ENCODE measurements at places on chromosomes 16 and 17.

GRCh38 chr17:44875761-44876160, 23.5 kb downstream of the EFTUD2 start:
- DNase-seq: no peak

DNA sequence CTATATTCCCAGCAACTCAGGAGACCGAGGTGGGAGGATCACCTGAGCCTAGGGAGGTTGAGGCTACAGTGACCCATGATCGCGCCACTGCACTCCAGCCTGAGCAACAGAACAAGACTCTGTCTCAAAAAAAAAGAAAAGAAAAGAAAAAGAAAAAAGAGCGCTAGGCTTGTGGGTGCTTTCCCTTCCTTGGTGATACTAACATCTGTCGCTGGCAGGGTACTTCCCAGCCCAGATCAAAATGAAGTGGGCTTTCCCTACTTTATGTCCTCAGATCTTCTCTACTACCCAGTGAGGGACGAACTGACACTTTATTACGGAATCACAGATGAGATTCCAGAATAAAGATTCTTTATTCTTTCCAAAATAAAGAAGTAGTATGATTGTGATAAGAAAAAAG, 103.8 kb upstream of the NOL11 start:
- no peak for DNase-seq

DNA sequence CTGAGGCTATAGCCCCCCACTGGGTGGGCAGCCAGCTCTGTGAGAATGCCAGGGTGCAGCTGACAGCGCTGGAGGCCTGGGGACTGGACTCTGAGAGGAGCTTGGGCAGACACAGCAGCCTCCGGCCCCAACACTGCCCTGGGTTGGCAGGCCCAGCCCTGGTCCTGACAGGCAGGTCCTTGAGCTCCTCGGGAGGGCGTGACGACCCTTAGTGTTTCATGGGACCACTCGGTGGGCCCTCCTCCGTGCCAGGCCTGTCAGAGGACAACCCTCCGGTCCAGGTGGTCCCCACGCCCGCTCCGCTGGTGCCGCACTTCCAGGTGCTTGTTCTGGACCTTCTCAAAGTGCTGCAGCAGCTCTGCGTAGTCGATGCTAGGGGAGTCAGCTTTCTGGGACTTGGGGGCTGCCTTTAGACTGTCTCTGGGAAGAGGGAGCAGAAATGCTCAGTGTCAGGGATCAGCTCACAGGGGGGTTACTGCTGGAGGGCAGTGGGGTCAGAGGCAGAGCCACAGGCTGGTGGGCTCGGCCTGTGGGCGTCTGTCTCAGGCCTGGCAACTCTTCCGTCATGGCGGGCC, 1.9 kb upstream of the MTSS2 start:
- DNase-seq: no peak

GRCh38 chr17:55582897-55583296, 71.6 kb upstream of the SMIM36 start:
- no peak for DNase-seq

- no peak for DNase-seq
Measured at GRCh38 chr17:75750661-75751423, 14.2 kb downstream of the GALK1 start.

- DNase-seq: no peak
Measured at GRCh38 chr17:7174603-7175326, 4.4 kb downstream of the ASGR1 start.

GRCh38 chr17:7897773-7898172, 9.2 kb downstream of the CHD3 start:
- no peak for DNase-seq

DNA sequence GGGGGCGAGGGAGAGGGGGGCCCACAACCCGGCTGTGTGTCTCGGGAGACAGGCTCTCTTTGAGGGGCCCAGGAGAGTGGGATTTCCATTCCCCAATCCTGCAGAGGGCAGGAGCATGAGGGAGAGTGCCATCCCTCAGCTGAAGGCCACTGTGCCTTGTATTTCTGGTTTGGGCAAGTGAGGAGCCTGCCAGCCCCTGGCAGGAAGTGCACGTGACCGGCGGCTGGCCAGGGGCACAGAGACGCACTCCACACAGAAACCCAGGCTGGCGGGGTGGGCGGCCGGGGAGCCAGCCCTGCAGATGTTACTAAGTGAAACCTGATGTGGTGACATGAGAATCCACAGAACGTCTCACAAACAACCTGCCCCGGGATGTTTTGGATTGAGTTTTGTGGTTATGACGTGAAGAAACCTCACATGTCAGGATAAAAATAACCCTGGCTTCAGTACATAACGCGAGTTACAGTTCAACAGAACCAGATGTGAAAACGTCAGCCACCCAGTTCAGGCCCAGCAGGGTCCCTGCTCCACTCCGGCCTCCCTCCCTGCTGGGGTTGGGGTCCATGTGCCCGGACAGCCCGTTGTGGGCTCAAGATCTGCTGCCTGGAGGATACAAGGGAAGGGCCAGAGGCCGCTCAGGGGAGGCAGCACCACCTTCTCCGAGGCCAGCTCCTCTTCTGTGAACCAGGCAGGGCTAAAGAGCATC, 51.7 kb upstream of the MTSS2 start:
- peak; percentile 40 for DNase-seq

DNA sequence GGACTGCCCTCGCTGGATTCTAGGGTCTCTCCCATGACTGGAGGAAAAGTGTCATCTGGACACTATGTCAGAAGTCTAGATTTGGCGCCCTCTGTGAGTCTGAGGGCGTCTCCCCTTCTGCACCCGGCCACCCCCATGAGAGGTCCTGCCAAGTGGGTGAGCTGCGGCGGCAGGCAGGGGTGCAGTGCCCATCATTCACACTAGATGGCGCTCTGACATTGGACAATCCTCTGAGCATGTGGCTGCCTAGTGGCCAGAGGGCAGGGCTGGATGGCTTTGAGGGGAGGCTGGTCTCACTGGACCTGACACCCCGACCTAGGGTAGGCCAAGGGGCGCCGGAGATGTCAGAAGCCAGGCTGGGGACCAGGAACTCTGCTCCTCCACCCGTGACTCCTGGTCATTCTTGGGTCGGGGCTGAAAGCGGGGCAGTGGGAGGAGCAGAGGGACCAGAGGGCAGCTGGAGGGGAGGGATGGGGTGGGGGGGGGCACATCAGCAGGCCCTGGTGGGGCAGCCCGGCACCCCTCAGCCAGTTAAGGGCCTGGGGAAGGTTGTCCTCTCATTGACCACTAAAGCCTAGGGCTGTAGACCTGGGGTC, 28.0 kb downstream of the MRM1 start:
- DNase-seq: peak; percentile 78

DNA sequence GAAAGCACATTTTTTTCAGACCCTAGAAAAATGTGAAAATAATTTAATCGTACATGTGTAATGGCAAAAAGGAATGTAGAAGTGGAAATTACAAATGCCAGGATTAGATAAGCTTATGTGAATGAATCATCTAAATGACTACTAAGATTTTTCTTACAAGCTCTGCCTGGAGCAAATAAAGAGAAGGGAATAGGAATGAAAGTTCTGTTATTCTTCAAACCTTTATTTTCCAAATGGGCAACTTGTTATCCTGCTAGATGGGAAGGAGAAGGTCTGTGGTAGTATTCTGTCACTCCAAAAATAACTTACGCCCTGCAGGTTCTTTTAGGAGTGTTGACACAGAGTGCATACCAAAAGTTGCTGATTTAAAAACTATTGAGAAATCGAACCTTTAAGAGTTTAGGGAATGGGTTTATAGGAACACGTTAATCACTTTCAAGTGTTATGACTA, 9.7 kb downstream of the CTCF start:
- DNase-seq: no peak

DNA sequence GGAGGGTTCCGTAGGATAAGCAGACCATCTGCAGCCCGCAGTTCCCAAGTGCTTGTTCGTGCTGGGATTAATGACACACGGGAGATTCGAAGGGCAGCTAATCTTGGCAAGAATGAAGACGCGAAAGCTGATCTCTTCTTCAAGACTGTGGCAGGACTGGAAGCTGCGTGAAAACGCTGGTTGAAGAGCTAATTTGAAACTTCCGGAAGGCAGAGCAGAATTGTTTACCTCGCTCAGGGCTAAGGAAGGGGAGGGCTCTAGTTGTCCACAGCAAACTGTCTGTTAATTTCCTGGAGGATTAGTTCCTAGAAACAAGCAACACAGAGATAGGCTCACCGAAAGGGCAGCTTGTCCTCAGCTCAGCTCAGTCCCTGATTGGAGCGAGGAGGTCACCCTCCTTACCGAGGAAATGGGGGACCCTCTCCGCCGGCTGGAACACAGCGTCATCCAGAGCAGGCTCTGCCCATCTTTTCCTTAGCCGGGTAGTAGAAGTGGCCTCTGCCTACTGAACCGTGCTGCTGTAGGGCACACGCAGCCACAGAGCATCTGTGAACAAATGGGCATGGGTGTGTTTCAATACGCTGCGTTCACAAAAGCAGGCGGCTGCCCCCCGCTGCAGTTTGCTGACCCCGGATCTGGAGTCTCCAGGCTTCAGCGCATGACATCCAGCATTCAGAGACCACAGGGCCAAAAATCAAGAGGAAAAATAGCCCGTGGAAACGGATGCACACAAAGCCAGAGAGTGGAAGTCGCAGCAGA, 16.7 kb upstream of the BAIAP2 start:
- DNase-seq: no peak

GRCh38 chr17:27579897-27580321, 51.1 kb upstream of the LGALS9 start:
- no peak for DNase-seq

GRCh38 chr17:76268015-76268749, 3.0 kb downstream of the UBALD2 start:
- DNase-seq: peak; percentile 56

- DNase-seq: no peak
Measured at GRCh38 chr17:59400858-59401257, 69.4 kb downstream of the YPEL2 start.

DNA sequence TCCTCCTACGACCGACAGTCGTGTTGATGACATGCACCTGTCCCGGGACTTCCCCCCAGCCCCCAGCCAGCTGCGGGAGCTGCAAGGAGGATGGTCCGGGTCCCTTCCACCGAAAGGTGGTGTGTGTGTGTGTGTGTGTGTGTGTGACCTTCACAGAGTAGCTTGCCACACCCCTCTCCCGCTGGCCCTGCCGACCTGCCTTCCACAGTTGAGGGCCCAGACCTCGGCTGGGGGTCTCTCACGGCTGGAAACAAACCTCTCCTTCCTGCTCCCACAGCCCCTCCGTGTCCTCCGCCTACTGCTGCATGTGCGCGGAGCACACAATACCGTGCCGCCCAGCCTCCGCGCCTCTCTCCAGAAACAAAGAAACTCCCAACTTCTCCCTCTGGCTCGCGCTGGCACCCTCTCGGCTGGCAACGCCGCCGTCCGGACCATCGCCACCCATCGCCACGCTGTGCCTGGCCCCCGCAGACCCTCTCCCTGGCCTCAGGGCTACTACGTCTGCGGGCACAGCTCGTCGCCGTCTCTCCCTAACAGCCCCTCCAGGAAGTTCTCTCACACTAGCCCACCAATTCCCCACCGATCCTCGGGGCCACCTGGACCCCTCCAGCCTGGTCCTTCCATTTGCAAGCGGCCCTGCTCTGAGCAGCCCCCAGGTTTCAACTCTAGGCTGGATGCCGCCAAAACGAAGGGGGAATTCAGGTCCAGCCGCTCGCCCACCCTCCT, 81.2 kb downstream of the TIMM22 start:
- DNase-seq: no peak

DNA sequence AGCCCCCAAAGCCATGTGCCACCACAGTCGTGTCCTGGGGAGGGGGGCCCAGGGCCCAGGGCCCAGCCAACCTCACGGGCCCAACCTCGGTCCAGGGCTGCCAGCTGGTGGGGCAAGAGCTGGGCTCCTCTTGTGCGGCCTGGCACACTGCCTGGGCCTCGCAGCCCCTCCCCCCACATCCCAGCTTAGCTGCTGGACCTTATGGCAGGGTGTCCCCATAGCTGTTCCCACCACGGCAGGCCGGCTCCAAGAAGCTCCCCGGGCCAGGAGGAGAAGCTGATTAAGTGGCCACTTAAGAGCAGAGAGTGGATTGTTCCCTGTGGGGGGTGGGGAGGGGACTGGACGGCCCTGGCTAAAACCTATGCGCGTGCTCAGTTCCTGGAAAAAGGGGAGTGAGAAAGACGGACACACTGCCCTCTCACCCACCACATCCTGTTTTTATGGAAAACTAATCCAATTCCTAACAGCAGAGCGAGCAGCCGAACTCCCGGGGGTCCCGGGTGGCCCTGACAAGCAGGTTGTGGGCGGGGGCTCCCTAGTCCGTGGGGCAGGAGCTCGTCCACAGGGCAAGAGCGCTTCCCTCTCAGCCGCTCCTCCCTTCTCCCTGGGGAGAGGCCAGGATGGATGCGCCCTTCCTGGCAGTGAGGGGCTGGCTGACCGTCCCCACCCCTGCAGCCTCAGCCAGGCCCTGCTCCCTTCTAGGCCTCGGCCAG, 16.8 kb downstream of the PIEZO1 start:
- no peak for DNase-seq

Data from stimulated activated CD4-positive, alpha-beta T cell treated with anti-CD3 and anti-CD28 coated beads, Interleukin-12 subunit alpha, Interleukin-12 subunit beta, amount 100 ng/mL, for 24 hours (primary cell).